A172 (cell line): ENCODE measurements at places on chromosomes 4 and X.
A peak's percentile ranks its signal among the peaks of the same experiment; 100 is the strongest.

GRCh38 chrX:10474913-10475568 is 145.3 kb downstream of the MID1 start:
- DNase-seq: no peak

- DNase-seq: peak; percentile 45
These were observed 37.1 kb downstream of the EFHC2 start for GRCh38 chrX:44306356-44306755.

DNA sequence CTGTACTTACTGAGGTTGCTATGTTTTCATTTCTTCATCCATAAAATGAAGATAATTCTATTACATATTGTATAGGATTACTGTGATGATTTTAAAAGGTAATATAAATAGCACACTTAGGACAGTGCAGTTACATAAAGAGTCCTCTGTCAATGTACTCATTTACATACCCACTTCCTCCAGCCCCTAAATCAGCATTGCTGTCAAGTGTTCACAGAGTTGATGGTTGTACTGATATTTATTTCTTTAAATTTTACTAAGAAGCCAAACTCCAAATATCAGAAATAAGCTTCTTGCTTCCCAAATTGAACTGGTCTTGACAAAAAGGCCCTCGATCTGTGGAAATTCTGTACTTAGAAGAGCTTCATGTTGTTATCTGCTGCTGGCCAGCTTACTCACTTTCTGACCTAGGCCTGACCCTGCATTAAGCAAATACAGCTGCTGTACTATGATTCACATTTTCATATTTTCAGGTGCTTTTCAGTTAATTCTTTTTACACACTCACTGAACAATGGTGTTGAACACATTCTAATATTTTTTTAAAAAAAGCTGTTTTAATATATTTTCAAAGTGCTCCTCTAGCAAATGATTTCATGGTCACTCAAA is 259.6 kb downstream of the UNC5C start:
- DNase-seq: no peak

DNA sequence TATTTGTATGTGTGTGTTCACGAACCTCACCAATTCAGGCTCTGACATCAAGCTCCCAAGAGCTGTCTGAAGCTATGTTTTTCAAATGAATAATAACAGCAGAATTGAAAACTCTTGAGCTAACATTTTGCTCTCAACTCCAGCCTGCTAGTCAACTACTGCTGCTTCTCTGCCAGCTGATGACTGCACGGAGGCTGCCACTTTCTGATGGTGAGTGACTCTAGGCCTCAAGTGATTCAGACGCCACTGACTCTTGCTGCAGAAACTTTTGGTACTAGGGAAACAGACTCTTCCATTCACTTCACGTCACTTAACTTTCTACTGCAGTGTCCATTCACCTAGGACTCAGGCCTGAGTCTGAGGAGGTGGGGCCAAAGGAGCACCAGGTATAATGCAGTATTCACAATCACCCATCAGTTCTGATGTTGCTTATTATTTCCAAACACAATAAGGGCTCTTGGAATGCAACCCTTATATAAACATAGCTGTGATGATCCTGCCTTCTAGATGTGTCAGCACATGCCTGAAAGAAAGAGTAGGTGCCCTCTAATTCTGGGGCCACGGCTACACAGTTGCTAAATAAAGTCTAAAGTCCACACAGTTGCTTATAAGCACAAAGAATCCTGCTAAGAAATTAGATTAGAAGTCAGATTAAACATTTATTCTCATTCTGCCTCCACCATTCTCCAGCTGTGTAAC is 16.0 kb downstream of the PRDM8 start:
- no peak for DNase-seq

DNA sequence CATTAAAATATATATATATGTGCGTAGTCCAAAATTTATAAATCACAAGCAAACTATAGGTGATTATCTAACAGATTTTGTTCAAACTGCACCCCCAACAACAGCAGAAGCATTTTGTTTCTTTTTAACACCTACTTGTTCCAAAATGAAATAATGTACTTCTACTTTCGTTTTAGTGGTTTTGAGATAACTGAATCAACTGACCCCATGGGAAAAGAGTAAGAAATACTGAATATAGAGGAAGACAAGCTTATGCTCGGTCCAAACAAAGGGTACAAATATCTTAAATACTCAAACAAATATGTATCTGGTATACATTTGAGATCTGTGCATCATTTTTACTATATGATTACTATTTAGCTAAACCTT is 22.4 kb downstream of the MAP7D3 start:
- DNase-seq: no peak

- DNase-seq: no peak
These were observed 197.4 kb upstream of the HS3ST1 start for GRCh38 chr4:11626066-11626465.

DNA sequence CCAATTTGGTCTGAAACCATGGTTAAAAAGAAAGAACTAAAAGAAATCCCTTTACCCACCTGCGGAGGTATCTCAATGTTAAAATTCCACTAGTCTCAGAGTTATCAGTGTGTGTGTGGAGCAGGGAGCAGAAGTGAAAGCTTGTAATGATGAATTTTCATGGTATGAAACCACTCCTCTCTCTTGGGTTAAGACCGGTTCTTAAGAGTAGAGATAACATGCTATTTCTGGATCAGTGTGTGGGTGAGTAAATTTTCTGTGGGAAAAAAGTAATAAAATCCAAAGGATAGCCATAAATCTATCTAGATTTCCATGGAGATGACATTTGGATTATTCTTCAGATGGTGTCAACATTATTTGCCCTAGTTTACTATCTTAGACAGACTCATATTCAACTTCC is 3.2 kb downstream of the FGF13 start:
- no peak for DNase-seq

GRCh38 chrX:134782796-134783195 is 124.5 kb upstream of the PLAC1 start:
- no peak for DNase-seq

GRCh38 chrX:68396953-68397352 is 36.3 kb downstream of the OPHN1 start:
- DNase-seq: no peak

- DNase-seq: no peak
These were observed 325.9 kb downstream of the NR3C2 start for GRCh38 chr4:148116264-148116663.

- DNase-seq: peak; percentile 85
These were observed 91.4 kb downstream of the GABRB1 start for GRCh38 chr4:47122592-47123291.

GRCh38 chr4:48446642-48447041 is 36.5 kb upstream of the SLC10A4 start:
- no peak for DNase-seq

GRCh38 chr4:80008351-80008750 is 64.7 kb downstream of the ANTXR2 start:
- DNase-seq: no peak

DNA sequence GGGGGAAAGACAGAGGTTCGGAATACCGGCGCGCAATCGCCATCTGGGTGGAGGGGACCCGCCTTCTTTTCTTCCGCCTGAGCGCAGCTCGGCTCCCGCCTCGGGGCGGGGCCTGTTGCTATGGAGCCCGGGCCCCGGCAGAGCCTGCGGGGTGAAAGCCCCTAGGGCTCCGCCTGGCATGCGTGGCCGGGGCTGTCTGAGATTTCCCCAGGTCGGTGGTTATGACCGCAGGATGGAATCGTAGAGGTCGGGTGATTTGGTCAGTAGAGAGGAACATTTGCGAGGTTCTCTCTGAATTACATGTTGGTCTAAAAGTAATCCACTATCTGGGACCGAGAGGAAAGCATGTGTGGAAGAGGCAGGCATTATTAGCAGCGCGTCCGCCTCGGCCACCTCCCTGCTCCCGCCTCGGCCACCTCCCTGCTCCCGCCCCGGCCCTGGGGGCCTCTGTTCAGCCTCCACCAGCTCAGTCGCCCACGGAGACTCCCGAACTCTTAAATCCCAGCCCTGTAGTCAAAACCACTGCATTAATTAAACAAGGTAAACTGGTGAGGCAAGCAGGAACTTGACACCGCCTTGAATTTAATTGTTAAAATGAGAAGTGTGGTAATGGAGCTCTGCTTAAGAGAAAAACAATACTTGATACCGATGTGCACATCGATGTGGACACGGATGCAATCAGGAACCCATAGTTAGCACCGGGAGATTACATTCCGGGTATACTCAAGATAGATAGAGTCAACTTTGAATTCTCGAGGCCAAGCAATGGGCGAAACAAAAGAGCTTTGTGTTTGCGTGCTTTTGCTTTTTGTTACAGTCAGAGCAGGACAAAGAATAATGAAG is 45.2 kb downstream of the TRIM2 start:
- peak; percentile 63 for DNase-seq

DNA sequence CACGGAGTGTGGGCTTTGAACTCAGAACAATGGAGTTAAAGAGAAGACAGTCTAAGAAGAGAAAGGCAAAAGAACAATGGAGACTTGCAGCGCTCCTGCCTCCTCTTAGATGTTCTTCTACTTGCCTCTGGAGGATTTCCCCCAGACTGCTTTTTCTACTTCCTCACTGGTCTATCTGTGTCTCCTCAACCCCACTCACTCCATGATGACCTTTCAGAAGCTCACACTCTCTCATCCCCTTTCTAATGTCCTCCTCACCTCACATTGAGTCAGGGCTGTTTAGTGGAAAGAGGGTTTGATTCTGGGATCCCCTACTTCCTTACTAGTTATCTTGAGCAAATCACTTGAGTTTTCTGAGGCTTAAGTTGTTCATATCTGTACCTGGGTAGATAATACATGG is 12.2 kb upstream of the HERC6 start:
- DNase-seq: no peak

- no peak for DNase-seq
These were observed 67.7 kb upstream of the UGT2B4 start for GRCh38 chr4:69563424-69563823.

GRCh38 chr4:61556277-61556676 is 356.2 kb downstream of the ADGRL3 start:
- DNase-seq: no peak

GRCh38 chr4:4575284-4576211 is 33.7 kb upstream of the STX18 start:
- no peak for DNase-seq

DNA sequence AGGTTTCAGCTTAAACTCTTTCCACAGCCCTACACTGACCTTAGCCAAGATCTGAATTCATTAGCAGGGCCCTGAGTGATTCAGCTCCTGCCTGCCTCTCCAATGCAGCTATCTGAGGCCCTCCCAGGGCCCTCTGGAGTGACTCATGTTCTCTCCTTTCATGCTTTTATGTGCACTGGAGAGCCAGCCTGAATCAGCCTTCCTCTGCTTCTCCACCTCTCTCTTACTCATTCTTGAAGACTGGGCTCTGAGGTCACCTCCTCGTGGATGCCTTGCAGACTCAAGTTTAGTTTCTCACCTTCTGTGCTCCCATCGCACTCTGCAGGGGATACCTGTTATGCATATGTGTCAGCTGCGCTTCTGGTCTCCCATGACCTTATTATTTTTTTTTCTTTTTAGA is 3.1 kb upstream of the OCIAD2 start:
- peak; percentile 98 for DNase-seq

DNA sequence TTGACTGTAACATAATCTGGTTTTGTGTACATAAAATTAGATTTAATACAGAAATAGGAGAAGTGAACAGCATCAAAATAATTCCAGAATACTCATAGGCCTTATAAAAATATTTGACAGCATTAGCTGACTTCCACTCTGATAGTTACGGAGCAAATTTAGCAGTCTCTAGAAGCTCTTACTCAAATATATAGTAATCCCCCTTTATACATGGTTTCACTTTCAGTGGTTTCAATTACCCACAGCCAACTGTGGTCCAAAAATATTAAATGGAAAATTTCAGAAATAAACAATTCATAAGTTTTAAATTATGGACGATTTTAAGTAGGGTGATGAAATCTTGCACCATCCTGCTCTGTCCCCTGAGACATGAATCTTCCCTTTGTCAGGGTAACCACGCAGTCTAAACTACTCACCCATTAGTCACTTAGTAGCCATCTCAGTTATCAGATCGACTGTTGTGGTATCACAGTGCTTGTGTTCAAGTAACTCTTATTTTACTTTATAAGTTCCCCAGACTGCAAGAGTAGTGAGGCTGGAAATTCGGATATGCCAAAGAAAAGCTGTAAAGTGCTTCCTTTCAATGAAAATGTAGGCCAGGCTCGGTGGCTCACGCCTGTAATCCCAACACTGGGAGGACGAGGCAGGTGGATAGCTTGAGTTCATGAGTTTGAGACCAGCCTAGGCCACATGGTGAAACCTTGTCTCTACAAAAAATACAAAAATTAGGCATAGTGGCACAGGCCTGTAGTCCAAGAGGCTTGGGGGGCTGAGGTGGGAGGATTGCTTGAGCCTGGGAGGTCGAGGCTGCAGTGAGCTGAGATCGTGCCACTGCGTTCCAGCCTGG is 17.2 kb upstream of the RTL9 start:
- peak; percentile 56 for DNase-seq

GRCh38 chr4:73450398-73451004 is 14.5 kb downstream of the AFP start:
- DNase-seq: peak; percentile 53

DNA sequence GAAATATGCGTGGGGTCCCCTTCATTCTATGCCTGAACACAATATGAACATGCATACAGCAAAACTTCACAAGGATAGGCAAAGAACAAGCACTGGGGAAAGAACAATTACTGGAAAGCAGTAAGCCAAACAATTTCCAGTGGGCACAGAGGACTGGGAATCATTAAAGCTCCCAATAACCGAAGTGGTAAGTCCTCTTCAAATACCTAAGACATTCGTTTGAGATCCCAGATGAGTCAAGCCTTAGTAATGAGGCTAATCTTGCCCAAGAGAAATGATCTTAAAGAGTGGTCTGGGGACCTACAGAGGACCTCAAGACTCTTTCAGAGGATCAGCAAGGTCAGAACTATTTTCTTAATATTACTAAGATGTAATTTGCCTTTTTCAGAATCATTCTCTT is 28.6 kb downstream of the ANAPC10 start:
- no peak for DNase-seq

- no peak for DNase-seq
These were observed 48.2 kb upstream of the NMU start for GRCh38 chr4:55684276-55684675.

GRCh38 chr4:149441338-149441737 is 374.3 kb downstream of the IQCM start:
- DNase-seq: peak; percentile 74

- DNase-seq: no peak
These were observed 497.1 kb upstream of the TENM3 start for GRCh38 chr4:181745933-181746625.

GRCh38 chrX:56029691-56030090 is 202.5 kb upstream of the KLF8 start:
- DNase-seq: no peak

- no peak for DNase-seq
These were observed 1.4 kb upstream of the HHIP start for GRCh38 chr4:144644368-144645101.
